Ovary (tissue), 10 donors: ENCODE measurements at places on chromosomes 7 and 10. TPM values are rescaled to one million over a fixed set of nuclear protein-coding genes. Genes with fewer than 3 reads are reported as not detected.

Gene NODAL
- polyA plus RNA-seq, result 0.04 TPM

Gene LIPM
- polyA plus RNA-seq, result not detected

Gene RSPH10B
- 0.58 TPM for polyA plus RNA-seq

Gene TLX1
- not detected for polyA plus RNA-seq

Gene SLC29A4
- 2.9 TPM for polyA plus RNA-seq
